ENCODE measurements at places on chromosomes 7 and 10.
A peak's percentile ranks its signal among the peaks of the same experiment; 100 is the strongest.

DNA sequence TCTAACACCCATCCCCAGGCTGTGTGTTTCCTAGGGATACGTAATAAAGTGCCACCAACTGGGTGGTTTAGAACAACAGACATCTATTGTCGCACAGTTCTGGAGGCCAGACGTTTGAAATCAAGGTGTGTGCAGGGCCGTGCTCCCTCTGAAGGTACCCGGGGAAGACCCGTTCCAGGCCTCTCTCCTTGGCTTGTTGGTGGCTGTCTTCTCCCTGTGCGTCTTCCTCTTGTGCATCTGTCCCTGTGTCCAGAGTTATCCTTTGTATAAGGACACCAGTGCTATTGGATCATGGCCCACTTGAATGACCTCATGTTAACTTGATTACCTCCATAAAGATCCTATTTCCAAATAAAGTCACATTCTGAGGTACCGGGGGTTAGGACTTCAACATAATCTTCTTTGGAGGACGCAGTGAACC lies 15.6 kb downstream of the GRK5 start:
- no peak for DNase-seq

DNA sequence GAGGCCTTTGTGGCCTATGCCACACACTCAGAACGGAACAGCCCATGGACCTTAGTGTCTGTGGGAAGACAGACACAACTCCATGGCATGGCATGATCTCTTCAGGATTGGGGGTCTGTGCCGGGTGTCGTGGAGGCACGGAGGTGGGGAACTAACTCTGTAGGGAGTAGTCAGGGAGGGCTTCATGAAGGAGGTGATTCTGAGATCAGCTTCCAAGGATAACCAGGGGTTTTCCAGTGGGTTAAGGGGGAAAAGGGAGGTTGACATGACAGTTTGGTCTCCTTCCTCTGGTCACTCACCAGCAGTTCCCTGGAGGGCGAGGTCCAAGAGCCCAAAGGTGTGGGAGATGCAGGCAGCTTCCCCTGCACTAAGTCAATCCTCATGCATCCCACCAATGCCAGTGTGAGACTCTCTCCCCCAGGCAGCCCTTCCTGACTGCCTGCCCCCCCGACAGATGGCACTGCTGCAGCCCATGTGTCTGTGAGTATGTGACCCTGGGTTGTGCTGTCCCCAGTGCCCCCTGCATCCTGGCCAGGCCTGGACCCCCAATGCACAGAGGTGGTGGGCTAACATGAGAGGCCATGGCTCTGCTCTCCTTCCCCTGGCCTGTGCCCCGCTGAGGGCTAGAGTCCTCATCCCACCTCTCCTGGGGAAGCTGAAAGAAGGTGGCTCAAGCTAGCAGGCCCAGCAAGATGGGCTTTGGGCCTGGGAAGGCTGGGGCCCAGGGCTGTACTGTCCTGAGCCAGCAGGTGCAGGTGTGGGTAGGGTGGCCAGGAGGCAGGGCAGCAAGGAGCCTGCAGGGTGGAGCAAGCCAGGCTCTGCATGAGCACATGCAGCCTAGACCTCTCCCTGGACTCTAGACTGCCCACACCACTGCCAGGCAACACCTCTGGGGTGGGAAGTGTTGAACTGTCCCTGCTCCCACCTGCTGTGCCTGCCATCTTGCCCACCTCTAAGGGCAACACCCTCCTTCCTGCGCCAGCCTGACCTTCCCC lies 39.7 kb downstream of the RASGEF1A start:
- DNase-seq: no peak

GRCh38 chr10:49625411-49625810 lies 11.6 kb downstream of the CHAT start:
- DNase-seq: no peak

GRCh38 chr10:13775786-13776775 lies 189.3 kb downstream of the PRPF18 start:
- peak; percentile 64 for DNase-seq

DNA sequence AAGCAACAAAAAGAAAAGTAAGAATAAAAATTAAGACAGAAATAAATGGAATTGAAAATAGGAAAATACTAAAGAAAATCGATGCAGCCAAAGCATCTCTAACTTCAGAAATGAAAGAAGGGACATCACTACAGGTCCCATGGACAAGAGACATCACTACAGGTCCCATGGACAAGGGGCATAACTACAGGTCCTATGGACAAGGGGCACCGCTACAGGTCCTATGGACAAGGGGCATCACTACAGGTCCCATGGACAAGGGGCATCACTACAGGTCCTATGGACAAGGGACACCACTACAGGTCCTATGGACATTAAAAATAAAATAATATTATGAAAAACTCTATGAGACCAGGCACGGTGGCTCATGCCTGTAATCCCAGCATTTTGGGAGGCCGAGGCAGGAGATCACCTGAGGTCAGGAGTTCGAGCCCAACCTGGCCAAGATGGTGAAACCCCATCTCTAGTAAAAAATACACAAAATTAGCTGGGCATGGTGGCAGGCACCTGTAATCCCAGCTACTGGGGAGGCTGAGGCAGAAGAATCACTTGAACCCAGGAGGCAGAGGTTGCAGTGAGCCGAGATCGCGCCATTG lies 101.0 kb upstream of the DNAAF5 start:
- DNase-seq: no peak

DNA sequence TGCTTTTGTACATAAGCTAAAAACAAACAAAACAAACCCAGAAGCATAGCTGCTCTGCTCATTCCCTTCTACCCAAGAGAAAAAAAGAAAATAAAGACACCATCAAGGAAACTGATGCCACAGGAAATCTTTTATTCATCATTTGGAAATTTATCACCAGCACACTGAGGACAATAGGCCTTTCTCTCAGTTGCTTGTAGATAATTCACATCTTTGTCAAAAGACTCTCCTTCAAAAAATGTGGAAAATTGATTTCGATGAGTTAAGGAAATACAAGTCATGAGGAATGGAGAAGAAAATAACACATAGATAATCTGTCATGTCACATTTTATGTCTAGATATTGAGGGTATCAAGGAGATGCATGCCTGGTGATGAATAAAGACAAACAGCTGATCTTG lies 53.5 kb downstream of the ZNF37A start:
- DNase-seq: no peak

DNA sequence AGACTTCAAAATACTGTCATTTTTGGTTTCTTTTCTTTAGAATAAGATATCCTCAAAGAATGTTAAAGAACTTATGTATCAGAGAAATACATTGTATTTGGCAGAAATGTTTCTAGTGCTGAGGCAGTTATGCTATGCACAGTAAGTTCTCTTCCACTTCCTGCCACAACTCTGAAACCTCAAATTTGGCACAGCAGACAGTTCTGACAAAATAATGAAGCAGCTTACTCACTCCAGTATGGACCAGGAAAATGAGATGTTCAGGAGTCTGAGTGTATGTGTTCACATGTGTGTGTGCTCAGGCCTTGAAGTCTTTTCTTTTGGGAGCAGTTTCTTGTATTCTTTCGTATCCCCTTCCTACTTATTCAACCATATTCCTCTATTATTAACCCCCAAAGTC lies 197.0 kb upstream of the AGK start:
- peak; percentile 66 for DNase-seq

DNA sequence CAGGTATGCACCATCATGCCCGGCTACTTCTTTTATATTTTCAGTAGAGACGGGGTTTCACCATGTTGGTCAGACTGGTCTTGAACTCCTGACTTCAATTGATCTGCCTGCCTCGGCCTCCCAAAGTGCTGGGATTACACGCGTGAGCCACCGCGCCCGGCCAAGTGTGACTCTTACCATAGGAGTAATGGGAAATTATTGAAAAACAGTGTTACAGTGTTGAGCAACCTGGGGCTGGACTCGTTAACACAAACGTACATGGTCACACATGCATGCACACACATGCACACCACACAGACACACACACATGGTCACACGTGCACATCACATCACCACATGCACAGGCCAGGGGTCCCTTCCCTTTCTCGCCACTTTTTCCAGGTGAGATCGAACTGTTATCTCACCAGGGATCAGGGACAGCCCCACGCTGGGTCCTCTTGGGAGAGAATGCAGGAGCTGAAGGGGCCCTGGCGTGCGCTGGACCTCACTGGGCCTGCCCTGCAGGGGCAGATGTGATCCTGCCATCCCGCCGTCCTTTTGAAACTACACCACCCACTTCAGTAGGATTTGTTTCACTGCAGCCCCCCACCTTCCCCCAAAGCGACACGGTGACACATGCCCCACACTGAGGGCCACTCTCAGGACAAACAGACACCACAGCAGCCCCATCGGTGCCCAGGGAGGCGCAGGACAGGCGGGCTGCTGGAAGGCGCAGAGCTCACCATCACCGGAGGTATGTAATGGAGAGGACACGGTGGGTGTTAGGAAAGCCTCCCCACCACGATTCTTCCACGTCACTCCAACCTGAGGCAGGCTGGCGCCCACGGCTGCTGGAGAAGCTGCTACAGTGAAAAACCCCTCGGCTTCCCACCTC lies 10.2 kb downstream of the RADIL start:
- no peak for DNase-seq

DNA sequence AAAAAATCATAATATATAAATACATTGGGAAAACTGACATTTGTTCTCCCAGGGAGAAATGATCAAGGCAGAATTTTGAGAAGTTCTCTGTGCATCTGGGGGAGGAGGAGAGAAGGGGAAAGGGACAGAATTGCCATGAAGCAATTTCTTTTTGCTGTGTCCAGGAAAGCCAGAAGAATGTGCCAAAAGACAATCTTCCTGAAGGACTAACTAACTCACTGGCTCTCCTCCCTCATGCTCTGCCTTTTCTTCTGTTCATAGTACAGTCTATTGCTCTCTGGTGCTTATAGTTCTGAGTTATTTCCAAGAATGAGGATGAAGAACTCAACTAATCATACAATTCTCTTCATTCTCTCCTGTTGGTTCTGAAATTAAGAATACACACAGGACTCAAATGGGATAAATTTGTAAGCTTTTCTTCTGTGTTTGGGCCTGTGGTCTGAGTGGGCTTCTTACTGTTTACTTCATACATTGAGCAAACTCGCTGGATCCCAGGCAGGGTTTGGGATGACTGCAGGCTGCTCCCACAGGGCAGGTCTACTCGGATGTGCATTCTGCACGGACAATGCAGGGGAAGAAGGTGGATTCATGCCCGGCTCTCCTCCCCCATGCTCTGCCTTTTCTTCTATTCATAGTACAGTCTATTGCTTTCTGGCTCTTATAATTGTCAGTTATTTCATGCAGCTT lies 22.2 kb upstream of the FAM171A1 start:
- DNase-seq: no peak

GRCh38 chr7:106203473-106203872 lies 81.3 kb downstream of the NAMPT start:
- no peak for DNase-seq

DNA sequence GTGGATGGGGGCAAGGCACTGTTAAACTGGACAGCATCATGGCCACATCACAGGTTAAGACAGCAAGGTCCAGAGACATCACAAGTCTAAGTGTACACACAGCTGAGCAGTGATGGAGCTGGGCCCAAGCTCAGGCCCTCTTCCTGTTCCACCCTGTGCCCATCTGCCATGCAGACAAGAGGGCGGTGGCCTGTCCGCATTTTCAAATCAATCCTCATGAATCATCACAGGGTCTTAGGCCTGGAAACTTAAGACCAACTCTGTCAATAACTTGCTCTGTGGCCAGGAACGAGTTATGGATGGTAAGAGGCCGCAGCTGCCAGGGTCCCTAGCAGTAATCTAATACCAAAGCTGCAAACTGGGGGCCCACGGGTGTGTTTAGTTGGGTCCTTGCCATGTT lies 3.2 kb downstream of the C10orf105 start:
- DNase-seq: no peak

DNA sequence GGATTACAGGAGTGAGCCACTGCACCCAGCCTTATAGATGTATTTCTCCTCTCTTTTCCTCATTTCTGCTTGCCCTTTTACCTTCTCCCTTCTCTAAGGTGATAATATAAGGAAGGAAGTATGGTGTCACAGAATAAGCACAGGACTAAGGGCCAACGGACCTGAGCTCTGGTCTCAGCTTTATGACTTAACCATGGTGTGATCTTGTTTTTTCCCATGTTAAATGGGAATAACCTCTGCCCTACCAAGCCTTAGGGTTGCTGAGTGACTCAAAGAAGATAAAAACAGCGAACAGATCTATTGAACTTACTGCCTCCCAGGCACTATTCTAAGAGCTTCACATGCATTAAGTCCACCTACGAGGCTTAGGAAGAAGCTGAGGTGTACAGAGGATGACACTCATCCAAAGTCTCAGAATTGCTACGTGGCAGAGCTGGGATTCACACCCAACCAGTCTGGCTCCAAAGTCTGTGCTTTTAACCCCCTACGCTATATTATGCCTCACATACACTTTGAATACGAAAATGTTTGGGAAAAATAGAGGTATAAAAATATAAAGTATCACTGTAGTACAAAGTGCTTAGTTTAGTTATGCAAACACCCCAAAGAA lies 5.6 kb downstream of the UROS start:
- no peak for DNase-seq

GRCh38 chr7:108659867-108660266 lies 90.2 kb downstream of the DNAJB9 start:
- DNase-seq: no peak

DNA sequence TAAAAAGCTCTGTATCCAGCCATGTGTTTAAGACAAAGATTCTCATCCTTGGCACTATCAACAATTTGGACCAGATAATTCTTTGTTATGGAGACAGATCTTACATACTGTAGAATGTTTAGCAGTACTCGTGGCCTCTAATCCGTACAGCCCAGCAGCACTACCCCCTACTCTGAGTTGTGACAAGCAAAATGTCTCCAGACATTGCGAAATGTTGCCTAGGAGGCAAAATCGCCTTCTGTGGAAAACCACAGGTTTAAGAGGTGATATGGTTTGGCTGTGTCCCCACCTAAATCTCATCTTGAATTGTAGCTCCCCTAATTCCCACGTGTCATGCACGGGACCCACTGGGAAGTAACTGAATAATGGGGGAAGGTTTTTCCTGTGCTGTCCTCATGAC lies 186.7 kb downstream of the CHCHD3 start:
- no peak for DNase-seq

GRCh38 chr7:75992083-75992755 lies 2.2 kb downstream of the TMEM120A start:
- DNase-seq: no peak

DNA sequence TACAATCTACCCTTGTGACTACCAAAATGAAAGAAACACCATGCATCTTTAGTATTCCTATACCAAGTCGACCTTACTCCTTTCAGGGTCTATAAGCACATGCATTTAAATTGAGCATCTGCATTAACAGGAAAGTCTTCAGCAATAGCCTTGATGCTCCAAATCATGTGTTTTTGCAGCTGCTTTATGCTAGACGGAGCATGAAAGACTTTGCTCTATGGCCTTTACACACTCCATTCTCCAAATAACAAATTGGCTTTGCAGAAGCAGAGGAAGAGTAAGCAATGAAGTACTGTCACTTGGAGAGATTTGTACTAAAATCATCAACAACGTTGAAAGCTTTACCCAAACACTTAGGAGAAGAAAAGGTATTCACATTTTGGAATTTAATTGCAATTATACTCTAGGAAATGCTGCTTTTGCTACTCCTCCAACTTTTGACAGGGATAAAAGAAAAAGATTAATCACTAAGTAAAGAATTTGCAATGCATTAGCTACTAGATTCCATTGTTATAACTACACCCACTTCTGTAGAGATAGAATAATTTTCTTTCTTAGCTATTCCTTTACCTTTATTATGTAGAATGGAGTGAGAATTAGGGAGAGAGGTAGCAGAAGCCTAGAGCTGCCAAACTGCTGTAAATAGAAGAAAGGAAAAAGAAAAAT lies 131.8 kb downstream of the SEMA3E start:
- DNase-seq: no peak

Data from endothelial cell of umbilical vein (primary cell).